ENCODE measurements at places on chromosomes 11 and 22.

- no peak for DNase-seq
- H3K4me3 ChIP-seq, result no peak overlapping the region
- peaks cover 6% of the 10 kb centered on the region for H3K27me3 ChIP-seq
- no peaks in the 10 kb centered on the region for H3K4me1 ChIP-seq
- H3K27ac ChIP-seq, result peak overlapping the region; percentile 37
Observed at GRCh38 chr22:42342426-42343120, 72.1 kb upstream of the TCF20 start.

DNA sequence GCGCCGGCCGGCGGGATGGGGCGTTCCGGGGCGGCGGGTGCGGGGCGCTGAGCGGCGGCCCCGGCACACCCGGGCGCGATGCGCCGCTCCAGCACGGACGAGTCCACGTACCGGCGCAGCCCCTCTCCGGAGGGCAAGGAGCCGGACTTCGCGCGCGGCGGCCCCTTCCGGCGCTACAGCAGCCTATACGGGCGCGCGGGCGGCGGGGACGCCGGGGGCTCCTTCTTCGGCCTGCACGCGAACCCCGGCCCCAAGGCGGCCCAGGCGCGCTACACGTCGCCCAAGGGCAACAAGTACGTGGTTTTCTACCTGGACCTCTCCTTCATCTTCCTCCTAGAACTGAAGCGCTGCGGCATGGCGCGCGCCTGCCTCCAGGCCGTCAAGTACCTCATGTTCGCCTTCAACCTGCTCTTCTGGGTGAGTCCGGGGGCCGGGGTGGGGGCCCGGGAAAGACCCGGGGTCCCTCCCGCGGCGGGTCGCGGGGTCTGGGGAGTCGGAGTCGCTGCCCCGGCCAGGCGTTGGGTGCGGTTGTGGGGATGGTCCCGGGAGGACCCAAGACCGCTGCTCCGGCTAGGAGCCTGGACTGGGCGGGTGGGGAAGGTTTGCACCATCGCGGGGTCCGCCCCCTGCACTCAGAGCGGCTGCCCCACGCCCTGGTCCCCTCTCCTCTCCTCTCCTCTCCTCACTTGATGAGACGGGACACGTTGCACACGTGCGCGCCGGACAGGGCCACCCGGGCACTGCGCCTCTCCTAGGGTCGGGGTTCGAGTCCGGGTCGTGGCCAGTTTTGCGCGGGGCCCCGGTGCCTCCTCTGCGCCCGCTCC, 7.5 kb downstream of the TSPAN4 start:
- no peak overlapping the region for H3K4me3 ChIP-seq
- DNase-seq, result no peak
- H3K36me3 ChIP-seq, result no peaks in the 10 kb centered on the region
- H3K4me1 ChIP-seq, result peaks cover 27% of the 10 kb centered on the region
- H3K27ac ChIP-seq, result no peak overlapping the region

DNA sequence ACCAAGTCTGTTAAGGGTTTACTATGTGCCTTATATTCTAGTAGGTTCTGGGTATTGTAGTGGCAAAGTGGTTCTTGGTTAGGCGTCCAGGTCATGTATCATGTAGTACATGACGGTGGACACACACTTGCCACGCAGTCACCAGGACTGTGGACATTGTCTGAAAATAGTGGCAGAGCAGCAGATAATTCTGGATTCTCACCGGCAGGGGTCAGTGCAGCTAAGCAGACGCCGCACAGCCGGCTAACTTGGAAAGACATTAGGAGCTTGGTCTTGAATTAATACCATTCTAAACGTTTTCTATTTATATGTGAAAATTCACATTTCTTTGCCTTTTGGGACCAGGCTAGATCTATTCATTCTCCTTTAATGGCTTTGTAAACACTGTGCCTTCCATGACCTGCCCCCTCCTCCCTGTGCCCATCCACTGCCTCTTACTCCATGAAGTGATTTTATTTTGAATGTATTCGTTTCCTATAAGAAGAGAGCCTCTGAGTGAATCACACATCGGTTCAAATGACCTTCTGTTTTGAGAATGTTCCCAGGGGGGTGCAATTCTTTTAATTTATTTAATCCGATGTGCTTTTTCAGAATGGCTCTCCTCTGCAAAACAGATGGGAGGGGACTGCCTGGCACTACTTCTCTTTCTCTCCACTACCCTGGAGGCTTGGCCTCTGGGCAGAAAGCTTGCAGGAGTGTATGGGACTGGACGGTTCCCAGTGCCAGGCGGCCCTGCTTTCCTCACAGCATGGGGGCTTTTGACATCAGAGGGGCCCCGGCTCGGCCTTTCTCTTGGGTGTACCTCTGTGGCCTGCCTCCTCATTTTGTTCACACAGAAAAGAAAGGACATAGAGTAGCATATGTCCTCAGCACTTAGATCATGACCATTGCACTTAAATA, 378.0 kb downstream of the NTM start:
- no peaks in the 10 kb centered on the region for H3K27me3 ChIP-seq
- no peaks in the 10 kb centered on the region for H3K36me3 ChIP-seq
- no peaks in the 10 kb centered on the region for H3K4me1 ChIP-seq
- H3K4me3 ChIP-seq, result no peak overlapping the region
- H3K27ac ChIP-seq, result no peak overlapping the region

DNA sequence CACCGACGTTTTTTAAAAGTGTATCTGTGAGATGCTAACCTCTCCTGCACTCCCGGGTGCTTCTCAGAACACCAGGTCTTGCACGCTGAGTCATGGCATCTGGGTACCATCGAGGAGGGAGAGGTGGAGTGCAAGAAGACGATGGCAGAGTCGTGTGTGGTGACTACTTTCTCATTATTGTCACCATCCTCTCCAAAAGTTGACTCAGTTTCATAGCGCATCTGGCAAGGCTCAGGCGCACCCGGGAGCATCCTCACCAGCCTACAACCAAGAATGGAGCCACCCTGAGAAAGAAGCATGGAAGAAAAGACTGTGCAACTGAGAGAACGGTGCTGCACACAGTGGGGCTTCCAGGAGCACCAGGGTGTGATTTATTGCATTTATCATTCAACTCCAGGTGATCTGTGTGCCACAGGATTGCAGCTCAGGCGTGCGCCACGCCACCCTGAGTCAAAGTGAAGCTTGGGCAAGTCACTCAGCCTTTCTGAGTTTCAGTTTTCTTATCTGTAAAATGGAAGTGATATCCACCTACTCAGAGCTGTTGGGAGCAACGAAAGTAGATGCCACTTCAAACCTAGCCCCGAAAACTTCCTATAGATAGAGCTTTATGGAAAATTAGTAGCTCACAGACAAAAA, 65.4 kb downstream of the LINC01488 start:
- H3K4me1 ChIP-seq, result no peaks in the 10 kb centered on the region
- no peaks in the 10 kb centered on the region for H3K36me3 ChIP-seq
- H3K27me3 ChIP-seq, result no peaks in the 10 kb centered on the region
- no peak for DNase-seq
- H3K4me3 ChIP-seq, result no peak overlapping the region

- no peak overlapping the region for H3K4me3 ChIP-seq
- H3K27me3 ChIP-seq, result no peaks in the 10 kb centered on the region
- peak overlapping the region; percentile 71 for H3K27ac ChIP-seq
- DNase-seq, result peak; percentile 90
- H3K4me1 ChIP-seq, result peaks cover 50% of the 10 kb centered on the region
- H3K36me3 ChIP-seq, result no peaks in the 10 kb centered on the region
Observed at GRCh38 chr11:68825571-68825970, 16.1 kb downstream of the CPT1A start.

DNA sequence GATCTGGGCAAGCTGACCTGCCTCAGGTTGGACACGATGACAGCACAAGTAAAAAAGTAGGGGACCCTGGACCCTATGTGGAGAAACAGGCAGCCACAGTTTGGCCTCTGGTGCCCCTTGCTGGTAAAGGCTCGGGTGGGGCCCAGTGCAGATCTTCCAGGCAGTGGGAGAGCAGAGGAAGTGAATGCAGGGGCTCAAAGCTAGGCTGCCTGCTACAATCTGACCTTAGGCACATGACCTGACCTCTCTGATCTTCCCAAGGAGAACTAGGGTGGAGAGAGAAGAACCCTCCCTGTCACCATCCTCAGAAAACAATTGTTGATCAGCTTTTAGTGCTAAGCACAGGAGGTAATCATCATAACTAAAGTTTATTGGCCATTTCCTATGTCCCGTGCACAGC, 76.5 kb downstream of the PDE2A start:
- no peaks in the 10 kb centered on the region for H3K4me1 ChIP-seq
- no peak for DNase-seq
- peaks cover under 1% of the 10 kb centered on the region for H3K27me3 ChIP-seq
- no peak overlapping the region for H3K4me3 ChIP-seq
- H3K36me3 ChIP-seq, result no peaks in the 10 kb centered on the region
- H3K27ac ChIP-seq, result no peak overlapping the region

DNA sequence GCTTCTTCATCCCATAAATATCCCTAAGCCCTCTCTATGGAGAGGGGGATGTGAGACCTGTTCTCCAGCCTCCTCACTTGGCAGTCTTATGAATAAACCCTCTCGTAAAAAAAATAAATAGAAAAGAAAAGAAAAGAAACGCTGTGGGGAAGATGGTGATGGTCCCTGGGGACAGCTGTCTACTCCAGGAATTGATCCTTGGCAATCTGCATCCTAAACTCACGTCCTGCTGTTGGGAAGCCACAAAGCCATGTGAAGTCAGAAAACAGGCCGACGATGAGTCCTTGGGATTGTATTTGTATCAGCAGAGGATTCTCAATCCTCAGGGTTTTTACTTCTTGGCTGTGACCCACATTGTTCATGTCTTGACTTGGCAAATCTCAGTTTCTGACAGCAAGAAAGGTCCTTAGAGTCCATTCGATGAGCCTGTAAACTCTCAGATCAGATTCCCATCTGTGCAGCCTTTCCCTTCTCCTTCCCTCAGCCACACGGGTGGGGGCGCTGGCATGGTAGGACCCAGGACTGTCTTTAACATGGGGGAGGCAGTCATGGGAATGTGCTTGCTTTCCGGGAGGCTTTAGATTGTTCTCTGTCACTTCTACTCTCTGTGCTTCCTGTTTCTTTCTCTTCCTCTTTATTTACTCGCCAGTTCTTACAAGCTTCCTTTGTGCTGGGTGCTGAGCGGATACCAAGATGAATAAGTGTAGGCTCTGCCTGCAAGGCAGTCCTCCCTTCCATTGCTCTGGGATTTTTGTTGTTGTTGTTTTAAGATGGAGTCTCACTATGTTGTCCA, 24.9 kb downstream of the TCP11L1 start:
- H3K27me3 ChIP-seq, result no peaks in the 10 kb centered on the region
- no peak overlapping the region for H3K4me3 ChIP-seq
- peak overlapping the region; percentile 89 for H3K27ac ChIP-seq
- H3K4me1 ChIP-seq, result peaks cover 31% of the 10 kb centered on the region
- no peak for DNase-seq

- H3K27ac ChIP-seq, result peak within 1 kb of the TSS; percentile 90
- peak; percentile 97 for DNase-seq
- H3K4me1 ChIP-seq, result peaks cover 54% of the 10 kb centered on the region
Observed at GRCh38 chr22:31080848-31081649, at the start of gene SMTN. SMTN (plus strand) TSS chr22:31081318; CDS start chr22:31083259, 1,941 bp downstream.

GRCh38 chr22:32517488-32517887, 42.9 kb downstream of the FBXO7 start:
- no peaks in the 10 kb centered on the region for H3K4me1 ChIP-seq
- H3K4me3 ChIP-seq, result no peak overlapping the region
- no peaks in the 10 kb centered on the region for H3K27me3 ChIP-seq

DNA sequence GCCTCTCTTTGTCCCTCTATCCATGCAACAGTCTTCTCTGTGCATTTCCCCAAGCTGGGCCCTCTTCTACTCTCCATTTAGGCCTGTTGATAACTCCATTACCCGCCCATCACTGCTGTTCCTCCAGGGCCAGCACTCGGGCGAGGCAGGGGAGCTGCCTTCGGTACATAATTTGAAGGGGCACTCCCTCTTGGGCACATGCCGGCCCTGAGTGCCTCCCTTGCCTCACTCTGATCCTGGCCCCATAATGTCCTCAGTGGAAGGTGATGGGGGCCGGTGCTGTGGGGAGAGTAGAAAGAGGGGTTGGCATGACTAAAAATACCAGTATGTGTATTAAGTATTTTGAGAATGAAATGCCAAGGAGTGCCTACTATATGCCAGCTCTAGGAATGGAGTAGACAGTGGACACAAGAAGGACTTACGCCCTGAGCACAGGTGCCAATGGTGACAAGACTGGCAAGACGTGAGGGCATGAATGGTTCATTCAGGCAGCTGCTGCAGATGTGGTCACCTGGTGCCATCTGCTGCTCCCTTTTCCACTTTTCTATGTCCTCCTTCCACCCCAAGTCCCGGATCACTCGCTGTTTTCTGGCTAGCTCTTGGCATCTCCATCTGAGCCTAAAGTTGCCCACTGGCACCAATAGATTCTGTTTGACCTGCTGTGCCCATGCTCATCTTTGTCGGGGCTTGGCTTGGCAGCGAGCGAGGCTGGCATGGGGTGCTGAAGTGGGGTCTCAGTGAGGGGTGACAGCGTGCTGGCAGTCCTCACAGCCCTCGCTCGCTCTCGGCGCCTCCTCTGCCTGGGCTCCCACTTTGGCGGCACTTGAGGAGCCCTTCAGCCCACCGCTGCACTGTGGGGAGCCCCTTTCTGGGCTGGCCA, 22.6 kb downstream of the TMEM218 start:
- no peaks in the 10 kb centered on the region for H3K27me3 ChIP-seq
- no peak overlapping the region for H3K4me3 ChIP-seq
- no peak for DNase-seq
- no peaks in the 10 kb centered on the region for H3K4me1 ChIP-seq
- H3K36me3 ChIP-seq, result no peaks in the 10 kb centered on the region

GRCh38 chr11:78868563-78868962, 293.9 kb upstream of the NARS2 start:
- DNase-seq, result no peak
- no peaks in the 10 kb centered on the region for H3K27me3 ChIP-seq
- no peak overlapping the region for H3K4me3 ChIP-seq
- H3K36me3 ChIP-seq, result no peaks in the 10 kb centered on the region
- no peak overlapping the region for H3K27ac ChIP-seq
- H3K4me1 ChIP-seq, result no peaks in the 10 kb centered on the region

- H3K4me3 ChIP-seq, result no peak overlapping the region
- no peaks in the 10 kb centered on the region for H3K4me1 ChIP-seq
- DNase-seq, result no peak
Observed at GRCh38 chr22:32661737-32662586, 139.5 kb upstream of the TIMP3 start.

- no peak overlapping the region for H3K27ac ChIP-seq
- no peak for DNase-seq
- H3K4me1 ChIP-seq, result no peaks in the 10 kb centered on the region
- no peaks in the 10 kb centered on the region for H3K36me3 ChIP-seq
Observed at GRCh38 chr11:109075976-109076375, 346.0 kb upstream of the C11orf87 start.

- no peak overlapping the region for H3K4me3 ChIP-seq
- no peaks in the 10 kb centered on the region for H3K4me1 ChIP-seq
- H3K27me3 ChIP-seq, result no peaks in the 10 kb centered on the region
- H3K27ac ChIP-seq, result no peak overlapping the region
Observed at GRCh38 chr11:66696146-66696545, 18.5 kb upstream of the RBM4B start.

DNA sequence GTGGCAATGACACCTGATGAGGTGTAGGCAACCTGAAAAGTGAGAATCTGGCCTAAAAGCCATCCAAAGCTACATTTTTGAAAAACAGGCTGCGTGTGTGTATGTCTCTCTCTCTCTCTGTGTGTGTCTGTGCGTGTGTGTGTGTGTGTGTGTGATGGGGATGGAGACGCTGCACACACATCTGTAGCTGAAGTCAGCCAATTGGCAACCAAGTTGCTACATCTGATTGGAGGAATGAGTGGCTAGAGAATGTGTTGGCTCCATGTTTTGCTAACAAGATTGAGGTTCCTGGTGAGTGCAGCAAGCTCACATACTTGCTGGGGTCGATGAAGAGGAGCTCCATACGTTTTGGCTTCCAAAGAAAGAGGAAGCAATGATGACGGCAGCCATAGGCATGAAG, 311.4 kb upstream of the NCAM1 start:
- no peak overlapping the region for H3K27ac ChIP-seq
- no peaks in the 10 kb centered on the region for H3K4me1 ChIP-seq
- H3K4me3 ChIP-seq, result no peak overlapping the region
- no peaks in the 10 kb centered on the region for H3K36me3 ChIP-seq

Data from transverse colon (tissue), 4 donors.